ENCODE measurements at places on chromosomes 2 and 18.

DNA sequence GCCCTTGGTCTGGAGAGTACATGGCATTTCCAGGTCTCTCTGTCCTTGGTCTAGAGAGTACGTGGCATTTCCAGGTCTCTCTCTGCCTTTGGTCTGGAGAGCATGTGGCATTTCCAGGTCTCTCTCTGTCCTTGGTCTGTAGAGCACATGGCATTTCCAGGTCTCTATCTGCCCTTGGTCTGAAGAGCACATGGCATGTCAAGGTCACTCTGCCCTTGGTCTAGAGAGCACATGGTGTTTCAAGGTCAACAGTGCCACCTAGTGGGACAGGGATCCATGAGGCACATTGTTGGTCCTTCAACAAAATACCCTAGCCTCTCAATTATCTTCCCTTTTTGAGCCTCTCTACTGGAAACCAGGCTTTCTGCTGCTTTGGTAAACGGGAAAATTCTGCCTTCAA is 250.2 kb downstream of the OTX1 start:
- DNase-seq: no peak

DNA sequence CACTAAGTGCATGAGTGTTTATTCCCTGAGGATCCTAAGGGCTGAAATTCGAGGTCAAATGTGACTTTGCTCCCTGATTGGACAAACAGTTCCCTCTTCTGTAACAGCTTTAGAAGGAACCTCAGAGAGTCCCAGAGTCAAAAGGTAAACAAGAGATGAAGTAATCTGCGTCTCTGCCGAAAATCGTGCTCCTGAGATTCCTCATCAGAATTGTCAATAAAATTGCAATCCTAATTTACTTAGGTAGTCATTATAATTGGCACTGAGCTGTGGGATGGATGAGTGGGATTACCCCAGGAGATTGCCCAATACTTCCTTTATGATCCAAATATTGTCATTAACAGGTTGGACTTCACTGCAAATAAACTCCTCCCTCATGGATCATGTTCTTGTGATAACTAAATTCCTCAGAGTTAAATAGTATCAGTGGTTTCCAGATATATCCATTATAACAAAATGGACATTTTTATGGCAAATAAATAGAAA is 907 bp upstream of the SUCLG1 start:
- no peak for DNase-seq

DNA sequence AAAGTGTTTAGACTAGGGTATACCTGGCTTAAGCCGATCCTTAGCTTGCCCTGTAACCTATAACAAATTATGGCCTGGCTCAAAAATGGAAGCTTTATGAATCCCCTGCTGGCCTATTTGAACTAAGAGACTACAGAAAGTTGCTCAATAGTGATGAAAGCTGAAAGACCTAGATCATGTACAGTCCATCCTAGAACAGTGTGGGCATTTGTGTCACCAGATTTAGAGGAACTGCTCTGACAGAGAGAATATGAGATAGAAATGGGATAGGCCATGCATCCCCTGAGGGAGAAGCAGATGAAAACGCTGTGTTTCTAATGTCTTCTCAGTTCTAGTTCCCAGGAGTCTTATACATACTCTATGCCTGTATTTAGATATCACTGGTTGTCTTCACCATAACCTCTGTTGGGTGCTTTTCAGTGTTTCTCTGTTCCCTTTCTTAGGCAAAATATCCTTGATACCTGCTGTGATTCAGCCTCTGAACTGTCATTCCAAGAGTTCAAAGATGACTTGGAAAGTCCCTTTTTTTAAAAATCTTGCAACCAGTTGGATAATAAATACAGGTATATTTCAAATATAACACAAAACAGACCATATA is 246.9 kb upstream of the SLC39A10 start:
- DNase-seq: no peak

- DNase-seq: no peak
These were observed 879 bp upstream of the GALNT5 start for GRCh38 chr2:157256626-157257025.

- no peak for DNase-seq
These were observed 302.0 kb downstream of the PIEZO2 start for GRCh38 chr18:10847408-10847790.

- no peak for DNase-seq
These were observed 48.1 kb downstream of the EMILIN2 start for GRCh38 chr18:2894841-2895370.

- DNase-seq: no peak
These were observed 44.1 kb downstream of the FMNL2 start for GRCh38 chr2:152379089-152379488.

GRCh38 chr2:38323623-38324022 is 53.5 kb downstream of the ATL2 start:
- DNase-seq: no peak

GRCh38 chr2:88329815-88330603 is 122.5 kb downstream of the FOXI3 start:
- no peak for DNase-seq

DNA sequence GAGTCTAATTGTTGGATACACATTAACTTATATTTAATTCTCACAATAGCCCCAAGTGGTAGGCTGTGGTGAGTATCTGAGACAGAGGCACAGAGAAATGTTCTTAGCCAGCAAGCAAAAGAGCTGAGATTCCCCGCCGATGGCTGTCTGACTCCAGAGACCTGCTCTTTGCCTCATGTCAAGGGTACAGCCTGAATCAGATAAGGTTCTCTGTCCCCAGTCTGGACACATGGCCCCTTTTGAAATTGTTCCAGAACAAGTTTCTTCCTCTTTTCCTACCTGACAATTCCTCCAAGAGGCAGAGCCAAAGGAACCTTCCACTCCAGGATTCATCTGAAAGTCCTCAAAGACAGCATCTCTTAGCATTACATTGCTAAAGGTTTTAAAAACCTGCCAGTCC is 512.9 kb upstream of the TNP1 start:
- no peak for DNase-seq

DNA sequence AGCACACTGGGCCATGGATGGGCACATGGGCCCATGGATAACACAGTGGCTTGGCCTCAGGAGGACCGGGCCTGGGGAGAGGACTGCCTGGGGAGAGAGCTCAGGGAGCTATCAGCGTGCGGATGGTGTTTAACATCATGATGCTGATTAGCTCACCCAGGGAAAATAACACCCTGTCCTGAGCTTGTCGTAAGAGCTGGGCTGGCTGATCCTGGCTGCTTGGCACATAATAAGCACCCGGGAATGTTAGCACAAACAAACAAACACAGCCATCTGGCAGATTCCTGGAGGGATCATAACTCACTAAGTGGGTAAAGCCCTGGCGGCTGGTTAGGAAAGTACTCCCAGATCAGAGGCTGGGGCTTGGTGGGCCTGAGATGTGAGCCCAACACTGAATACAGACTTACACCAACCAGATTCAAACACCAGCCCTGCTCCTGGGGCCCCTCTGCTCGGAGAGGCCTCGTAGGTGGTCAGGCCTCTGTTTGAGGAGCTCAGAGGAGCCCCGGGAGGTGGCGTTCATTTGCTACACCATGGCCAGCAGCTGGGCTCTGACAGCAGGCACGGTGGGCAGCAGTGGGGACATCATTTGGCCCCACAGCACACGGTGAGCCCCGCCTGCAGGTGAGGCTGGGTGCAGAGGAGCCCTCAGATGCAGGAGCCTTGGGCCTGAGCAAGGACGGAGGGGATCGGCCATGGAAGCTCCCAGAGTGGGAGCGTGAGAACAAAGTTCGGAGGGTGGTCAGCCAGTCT is 193.4 kb upstream of the HDAC4 start:
- no peak for DNase-seq

DNA sequence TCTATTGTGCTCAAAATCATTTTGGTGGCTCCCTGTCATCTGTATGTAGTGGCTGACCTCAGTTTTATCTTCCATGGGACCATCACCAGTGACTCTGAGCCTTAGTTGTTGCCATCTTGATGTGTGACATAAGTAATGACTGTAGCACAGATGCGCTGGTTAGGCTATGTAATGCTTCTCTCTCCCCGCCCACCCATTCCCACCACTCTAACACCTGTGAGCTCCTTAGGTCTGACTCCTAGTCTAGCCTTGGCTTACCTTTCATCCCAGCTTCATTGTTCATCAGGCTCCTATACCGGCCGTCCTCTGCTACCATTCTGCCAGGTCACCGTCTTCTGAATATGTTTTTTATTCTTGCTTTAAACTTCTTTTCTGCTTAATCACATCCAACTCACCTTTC is 17.2 kb downstream of the MYO1B start:
- DNase-seq: no peak

- DNase-seq: no peak
These were observed 58.7 kb downstream of the CD226 start for GRCh38 chr18:69889009-69889408.

- DNase-seq: no peak
These were observed 6.3 kb downstream of the MTERF4 start for GRCh38 chr2:241095594-241096290.

DNA sequence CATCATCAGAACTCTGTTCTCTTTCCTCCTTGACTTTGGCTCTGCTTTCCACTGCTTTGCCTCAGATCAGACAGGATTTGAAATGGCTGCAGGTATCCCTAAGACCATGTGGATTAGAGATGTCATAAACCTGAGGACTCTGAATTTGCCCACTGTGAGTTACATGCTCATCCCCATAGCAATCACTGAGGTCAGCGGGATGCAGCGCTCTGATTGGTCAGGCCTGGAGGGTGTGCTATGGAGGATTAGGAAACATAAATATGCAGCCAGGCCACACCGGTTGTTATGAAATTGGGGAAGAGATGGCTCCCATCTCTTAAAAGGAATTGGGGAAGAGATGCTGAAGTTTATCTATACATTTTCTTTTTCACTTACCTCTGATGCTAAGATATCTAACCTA is 73.7 kb upstream of the DNAJC10 start:
- DNase-seq: no peak

All from astrocyte of the cerebellum (primary cell).